Stimulated activated CD4-positive, alpha-beta T cell treated with anti-CD3 and anti-CD28 coated beads, Interleukin-1b, Interleukin-23, amount 100 ng/mL, for 1 hour (primary cell): ENCODE measurements at places on chromosomes 4 and X.

DNA sequence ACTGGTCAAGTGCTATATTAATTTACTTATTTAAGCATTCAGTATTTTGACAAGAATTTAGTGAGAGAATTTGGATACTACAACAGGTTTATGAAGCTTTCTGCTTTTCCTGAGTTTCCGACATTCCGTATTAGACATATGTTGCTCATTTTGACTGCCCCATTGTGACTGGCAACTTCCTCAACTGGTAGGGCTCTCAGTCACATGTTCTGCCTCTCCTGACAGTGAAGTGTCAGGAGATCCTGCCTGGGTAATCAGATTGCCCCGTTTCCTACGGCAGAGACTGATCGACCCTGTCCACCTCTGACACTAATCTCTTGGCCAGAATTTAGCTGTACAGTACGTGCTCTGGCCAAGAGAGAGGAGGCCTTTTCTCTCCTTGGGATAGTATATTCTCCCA lies 49.5 kb downstream of the CLNK start:
- no peak for DNase-seq

DNA sequence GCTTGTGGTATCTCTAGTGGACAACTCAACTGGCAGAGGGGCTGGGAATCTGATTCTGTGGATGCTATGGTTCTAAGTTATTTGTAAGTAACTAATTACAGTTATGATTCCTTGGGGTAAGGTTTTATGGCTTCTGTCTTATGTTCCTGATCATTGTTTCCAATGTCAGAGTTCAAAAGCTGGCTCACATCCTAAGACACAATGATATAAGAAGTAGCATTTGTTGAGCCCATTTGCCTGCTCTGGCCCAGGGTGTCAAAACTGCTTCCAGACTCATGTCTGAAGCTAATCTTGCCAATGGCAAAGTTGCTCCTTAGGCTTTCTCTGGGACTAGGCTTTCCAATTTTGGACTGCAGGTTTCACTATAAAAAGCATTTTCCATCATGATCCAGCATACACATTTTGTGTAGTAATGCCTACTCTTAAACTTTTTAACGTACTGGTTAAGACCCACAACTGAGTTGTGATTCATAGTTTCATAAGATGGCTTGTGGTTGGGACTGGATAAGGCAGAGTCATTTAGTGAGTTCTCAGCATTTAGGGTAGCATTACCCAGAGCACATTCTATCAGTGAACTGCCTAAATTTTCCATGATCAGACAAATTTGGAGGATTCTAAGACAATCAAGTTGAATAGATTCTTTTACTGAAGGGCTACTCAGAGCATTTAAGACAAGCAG lies 50.0 kb downstream of the CCNI start:
- no peak for DNase-seq

- DNase-seq, result no peak
These were observed 203.7 kb upstream of the EMCN start for GRCh38 chr4:100721490-100721889.

DNA sequence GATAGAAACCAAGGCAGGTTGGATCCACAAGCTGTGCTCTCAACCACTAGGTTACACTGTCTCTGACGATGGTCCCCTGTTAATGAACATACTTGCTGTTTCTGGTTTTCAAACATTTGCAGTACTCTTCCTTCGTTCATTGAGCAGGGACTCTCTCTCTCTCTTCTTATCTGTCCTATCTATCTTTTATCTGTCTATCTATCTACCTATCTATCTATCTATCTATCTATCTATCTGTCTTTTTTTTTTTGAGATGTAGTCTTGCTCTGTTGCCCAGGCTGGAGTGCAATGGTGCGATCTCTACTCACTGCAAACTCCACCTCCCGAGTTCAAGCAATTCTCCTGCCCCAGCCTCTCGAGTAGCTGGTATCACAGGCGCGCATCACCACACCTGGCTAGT lies 9.4 kb upstream of the CT47C1 start:
- DNase-seq, result no peak

GRCh38 chrX:69025802-69026301 lies 139.4 kb downstream of the PJA1 start:
- no peak for DNase-seq

GRCh38 chrX:154051201-154051810 lies 31.6 kb upstream of the IRAK1 start:
- peak; percentile 54 for DNase-seq

- no peak for DNase-seq
These were observed 2.5 kb upstream of the BRWD3 start for GRCh38 chrX:80812176-80812575.

DNA sequence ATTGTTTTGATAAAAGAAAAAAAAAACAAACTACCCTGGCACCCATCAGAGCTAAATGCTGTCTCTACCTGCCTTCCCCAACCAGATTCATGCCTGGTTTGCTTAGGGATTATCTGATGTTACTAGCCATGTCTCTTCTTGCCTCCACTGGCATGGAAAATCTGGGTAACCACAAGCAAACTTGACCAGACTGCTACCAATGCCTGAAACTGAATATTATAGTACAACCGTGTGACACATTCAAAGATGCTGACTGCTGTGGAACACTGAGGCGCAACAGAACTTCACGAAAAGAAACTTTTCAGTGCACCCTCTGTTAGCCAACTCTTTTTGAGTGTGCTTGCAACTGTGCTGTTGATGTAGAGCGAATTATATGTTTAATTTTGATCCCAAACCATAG lies 228.1 kb downstream of the CBR4 start:
- DNase-seq, result no peak

GRCh38 chrX:2500091-2500802 lies 529 bp downstream of the DHRSX start:
- no peak for DNase-seq

DNA sequence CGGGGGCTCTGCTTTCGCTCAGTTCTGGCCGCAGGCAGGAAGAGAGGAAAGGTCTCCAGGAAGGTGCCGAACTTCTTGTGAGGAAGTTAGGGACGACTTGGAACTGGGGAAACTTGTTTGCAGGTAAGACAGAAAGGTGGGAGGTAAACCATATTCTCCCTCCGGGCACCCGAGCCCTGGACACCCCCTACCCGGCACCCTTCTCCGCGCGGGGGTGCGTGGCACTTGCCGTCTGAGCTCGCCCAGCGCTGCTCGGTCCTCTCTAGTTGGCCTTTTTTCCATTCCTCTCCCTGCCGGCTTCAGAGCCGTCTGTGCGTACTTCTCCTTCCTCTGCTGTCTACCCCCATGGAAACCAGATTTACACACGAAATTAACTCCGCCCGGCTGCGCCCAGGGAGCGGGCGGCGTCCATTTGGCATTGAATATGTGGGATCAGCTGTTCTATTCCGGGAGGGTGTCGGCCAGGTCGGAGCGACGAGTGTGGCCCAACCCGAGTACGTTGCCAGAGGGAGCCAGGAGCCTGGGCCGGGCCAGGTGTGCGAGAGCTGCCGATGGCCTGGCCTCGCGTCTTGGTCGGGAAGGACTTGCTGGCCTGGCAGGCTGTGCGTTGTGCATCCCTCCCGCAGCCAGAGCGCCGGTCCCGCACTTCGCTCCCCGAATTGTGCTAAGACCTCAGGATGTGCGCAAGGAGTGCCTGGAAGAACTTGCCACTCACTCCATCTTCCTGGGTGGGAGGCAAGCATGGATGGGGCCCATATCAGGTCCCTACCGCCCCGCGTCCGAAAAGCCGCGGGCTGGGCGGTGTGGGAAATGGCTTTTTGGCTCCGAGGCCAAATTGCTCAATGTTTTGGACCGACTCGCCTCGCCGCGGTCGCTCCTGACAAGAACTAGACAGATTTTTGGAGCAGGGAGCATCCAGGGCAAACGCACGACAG lies 1.7 kb downstream of the PDGFRA start:
- DNase-seq, result no peak

DNA sequence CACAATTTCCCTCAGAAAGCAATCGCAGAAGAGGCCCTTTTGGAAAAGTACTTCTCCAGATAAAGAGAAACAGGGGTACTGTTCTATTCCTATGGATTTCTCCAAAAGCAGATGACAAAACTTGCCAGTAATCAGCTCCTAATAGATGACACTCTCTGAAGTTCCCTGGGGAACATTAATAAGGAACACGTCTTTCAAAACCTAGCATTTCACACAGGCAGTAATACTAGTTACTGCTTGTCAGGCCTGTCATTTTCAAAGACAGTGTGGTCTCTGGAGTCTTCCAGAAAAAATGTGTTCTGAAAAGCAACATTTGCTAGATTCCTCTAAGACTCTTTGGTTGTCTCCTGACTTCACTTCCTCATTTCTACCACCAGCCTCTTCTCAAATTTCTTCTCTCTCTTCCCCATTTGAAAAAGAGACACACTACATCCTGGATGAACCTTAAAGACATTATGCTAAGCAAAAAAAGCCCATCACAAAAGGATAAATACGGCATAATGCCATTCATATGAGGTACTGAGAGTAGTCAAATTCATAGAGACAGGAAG lies 47.3 kb downstream of the CHRDL1 start:
- no peak for DNase-seq

GRCh38 chrX:151184705-151185104 lies 8.3 kb downstream of the GPR50 start:
- no peak for DNase-seq

- DNase-seq, result no peak
These were observed 3.0 kb downstream of the RBPJ start for GRCh38 chr4:26323821-26324220.
